Activated CD4-positive, alpha-beta T cell treated with anti-CD3 and anti-CD28 coated beads for 24 hours (primary cell): ENCODE measurements at places on chromosomes 12 and 14.

DNA sequence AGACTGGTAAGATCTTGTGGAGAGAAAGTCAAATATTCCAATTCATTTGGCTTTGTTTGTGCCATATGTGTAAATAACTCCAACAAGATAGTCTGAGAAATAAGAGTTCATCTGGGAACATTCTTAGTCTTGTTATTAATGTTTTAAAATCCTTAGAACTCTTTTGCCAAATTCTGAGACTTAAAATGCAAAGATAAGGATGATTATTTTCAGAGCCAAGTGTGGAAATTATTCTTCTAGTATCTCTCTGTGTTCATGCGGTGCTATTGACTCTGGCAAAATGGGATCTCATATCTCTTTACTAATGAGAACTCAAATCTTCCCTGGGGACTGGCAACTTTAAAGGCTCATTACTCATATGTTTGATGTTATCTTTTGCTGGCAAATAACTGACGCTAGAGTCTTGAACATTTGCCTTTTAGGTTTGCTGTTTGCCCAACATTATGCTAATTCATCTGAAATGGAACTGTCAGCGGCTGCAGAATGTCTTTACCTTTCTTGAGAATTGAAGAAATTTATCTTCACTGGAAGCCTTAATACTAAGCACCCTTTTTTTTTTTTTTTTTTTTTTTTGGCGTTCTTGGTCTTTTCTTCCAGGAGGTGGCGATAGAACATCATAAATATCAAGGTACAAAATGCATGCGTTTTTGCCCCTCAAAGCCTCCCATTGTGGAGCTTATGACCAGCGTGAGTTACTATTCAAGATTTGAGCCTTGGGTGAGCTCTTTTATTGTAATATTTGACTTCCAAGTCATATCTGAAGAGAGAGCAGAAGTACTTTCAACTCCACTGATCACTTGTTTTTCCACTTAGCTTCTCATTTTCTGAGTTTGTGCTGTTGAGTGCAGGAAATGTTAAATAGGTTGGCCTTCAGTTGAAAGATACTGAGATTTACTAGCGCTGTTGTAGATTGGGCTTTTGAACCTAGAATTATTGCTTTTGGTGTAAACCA is 86.5 kb downstream of the CAND1 start:
- no peak for DNase-seq

GRCh38 chr12:42552822-42553221 is 36.7 kb downstream of the PRICKLE1 start:
- DNase-seq, result no peak

GRCh38 chr12:62658910-62659309 is 192.3 kb downstream of the MON2 start:
- no peak for DNase-seq

DNA sequence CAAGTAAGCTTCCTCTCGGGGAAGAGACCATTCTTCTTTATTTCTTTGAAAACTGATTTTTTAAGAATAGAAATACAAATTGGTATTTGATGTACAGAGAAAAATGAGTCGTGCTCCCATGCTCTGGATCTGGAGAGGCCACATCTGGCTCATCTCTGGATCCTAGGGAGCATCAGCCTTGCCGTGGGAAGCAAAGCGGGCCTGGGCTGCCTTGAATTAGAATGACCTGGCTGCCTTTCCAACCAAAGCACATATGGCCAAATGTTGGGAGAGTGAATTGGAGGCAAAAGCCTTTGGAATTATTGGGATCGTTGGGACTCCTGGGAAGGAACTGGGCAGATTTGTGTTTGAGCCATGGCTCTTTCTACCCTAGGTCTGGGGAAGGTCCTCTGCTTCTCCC is 80.0 kb downstream of the SLC25A47 start:
- no peak for DNase-seq

DNA sequence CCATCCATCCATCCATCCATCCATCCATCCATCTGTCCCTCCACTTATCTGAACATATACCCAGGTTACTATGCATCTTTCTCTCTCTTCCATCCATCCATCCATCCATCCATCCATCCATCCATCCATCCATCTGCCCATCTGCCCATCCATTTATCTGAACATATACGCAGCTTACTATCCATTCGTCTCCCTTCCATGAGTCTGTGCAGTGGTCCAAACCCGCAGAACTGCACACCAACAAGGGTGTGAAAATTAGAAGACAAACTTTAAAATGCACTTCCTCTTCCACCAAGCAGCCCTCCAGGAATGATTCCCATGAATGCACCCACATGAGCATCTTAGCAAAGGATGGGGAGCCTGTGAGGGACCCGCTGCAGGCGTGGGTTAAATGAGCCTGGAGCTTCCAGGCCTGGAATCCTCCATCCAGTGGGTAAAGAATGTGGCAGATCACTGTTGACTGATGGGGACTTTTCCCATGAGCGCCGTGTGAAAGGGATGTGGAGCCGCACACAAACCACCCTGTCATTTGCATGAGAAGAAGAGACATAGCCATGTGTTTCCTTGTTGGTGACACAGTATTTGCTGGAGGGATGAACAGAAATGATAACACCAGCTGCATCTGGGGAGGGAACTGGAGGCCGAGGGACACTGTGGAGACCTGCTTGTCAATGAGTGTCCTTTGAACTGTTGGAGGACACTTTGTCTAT is 376.6 kb downstream of the ADGRD1 start:
- no peak for DNase-seq

GRCh38 chr12:101552277-101552676 is 42.5 kb upstream of the MYBPC1 start:
- no peak for DNase-seq

DNA sequence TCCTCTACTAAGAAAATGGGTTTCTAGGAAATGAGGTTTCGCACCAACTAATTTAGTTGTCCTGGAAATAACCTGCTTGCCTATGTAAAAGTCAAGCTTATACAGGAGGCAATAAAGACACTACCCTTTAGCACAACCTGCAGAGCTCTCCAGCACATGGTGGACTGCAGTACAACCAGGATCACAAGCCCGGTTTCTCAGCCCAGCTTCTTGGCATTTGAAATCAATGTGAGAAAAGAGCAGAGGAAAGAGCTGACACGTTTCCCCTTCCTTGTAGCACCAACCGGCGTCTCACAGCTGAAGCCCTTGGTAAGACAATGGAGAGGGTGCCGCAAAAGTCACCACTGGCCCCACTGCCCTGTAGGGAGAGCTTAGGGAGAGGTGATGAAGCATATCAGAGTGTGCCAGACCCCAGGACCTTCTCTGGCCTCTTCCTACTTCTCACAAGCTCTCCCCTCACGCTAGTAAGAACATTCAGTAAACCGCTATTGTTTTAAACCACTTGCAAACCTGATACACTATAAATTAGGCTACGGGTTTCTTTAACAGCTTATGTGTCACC is 8.6 kb downstream of the SPTLC2 start:
- no peak for DNase-seq

- no peak for DNase-seq
Measured at GRCh38 chr14:101708853-101709532, 52.5 kb upstream of the PPP2R5C start.

DNA sequence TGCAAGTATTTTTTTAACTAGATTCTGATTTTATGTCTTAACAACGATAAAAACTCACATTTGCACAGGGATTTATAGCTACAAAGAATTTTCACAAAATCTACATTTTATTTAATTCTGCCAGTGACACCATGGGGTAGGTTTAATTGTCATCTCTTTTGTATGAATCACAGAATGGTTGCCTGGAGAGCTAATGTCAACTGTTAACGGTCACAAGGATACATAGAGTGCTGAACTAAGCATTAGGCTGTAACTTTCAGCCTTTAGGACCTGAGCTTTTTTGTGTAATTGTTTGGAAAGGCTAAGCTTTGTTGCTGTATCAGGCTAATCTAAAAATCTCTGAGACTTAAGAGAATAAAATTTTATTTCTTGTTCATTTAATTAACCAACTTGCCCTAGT is 465.3 kb upstream of the TBX3 start:
- no peak for DNase-seq

- DNase-seq, result no peak
Measured at GRCh38 chr12:105166736-105167135, 59.2 kb downstream of the WASHC4 start.

DNA sequence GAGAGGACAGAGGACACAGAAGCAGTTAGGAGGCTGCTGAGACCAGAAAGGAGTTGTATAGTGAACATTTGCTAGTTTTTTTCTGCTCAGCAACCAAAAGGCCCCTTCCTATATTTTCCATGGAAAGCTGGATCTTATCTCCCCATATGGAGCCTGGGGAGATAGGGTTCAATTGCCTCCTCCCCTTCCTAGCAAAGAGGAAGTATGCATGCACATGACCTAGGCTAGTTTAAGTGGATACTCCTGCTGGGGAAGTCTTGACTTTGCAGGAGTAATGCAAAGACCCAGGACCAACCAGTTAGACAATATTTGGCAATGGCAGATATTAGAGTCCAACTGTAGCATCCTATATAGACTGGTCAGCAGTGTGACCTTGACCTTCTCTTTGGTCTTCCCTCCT is 15.1 kb downstream of the CHD8 start:
- DNase-seq, result no peak

GRCh38 chr14:22887260-22887989 is 4.4 kb downstream of the REM2 start:
- no peak for DNase-seq

DNA sequence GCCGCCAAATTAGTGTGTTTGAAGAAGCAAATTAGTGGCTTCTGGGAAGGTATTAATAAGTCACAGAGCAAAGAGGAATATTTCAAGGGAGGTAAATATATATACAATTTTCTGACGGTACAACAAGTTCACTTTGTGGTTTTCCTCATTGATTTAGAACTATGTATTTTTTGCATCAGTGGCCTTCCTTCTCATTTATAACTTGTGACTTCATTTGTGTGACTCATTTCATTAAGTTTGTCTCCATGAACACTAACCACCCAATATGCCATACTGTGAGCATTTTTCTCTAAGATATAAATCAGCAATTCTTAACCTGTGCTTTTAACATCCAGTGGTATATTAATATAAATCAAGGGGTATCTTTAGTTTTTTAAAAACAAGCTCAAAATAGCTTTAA is 29.3 kb upstream of the ARHGAP5 start:
- DNase-seq, result no peak

- no peak for DNase-seq
Measured at GRCh38 chr12:31006416-31007152, 67.1 kb upstream of the DDX11 start.

GRCh38 chr14:92386637-92387036 is 63.7 kb downstream of the SLC24A4 start:
- DNase-seq, result no peak

- DNase-seq, result no peak
Measured at GRCh38 chr12:7961395-7962178, 25.6 kb upstream of the SLC2A3 start.

- no peak for DNase-seq
Measured at GRCh38 chr14:81122326-81122725, 98.4 kb downstream of the GTF2A1 start.

DNA sequence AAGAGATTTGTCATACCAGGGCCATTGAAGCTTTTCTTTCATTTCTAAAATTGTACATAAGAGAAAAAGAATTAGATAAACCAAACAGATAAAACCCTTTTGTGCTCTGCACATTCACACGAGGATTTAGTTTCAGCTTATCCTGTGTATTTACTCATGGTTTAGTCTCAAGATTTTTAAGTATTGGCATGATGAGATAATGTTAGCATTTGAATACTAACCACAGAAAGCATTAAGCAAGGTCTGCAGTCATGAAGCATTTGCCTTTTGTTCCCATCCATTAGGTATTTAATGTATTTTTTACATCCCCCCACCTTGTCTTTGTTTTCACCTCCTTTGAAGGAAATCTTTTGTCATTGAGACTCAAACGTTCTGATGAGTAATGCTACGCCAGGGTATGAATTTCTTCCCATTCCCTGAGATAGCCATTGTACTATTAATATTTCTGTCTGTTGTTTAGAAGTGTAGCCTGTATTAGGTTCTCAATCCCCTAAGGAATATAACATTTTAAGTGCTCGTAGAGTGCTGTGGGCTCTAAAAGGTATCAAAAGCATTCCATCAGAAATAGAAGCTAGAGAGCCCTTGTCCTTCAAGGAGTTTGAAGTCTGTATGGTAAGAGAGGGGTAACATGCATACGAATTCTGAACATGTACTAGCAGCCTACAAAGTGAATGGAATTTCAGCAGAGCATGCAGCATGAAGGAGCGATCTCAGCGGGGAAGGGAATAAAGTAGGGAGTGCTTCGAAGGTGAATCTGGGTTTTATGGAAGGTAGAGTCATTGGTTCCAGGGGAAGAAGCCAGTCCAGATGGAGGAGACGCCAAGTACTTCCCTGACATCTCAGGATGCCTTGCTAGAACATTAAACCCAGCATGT is 22.3 kb downstream of the CRADD start:
- DNase-seq, result no peak

DNA sequence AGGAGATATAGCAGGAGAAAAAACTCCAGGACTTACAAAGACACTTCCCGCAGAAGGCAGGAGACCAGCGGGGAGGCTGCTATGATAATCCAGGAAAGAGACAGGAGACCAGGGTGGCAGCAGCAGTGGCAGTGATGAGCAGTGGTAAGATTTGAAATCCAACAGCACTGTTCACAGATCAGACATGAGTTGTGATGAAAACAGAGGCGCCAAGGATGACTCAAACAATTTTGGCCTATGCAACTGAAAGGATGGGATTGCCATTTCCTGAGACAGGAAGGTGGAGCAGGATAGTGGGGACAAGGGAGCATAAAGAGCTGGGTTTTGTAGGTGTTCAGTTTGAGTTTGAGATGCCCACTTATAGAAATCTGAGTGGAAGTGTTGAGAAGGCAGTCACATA is 108.6 kb upstream of the DYRK2 start:
- no peak for DNase-seq

GRCh38 chr12:110314308-110314707 is 33.3 kb downstream of the ATP2A2 start:
- no peak for DNase-seq

DNA sequence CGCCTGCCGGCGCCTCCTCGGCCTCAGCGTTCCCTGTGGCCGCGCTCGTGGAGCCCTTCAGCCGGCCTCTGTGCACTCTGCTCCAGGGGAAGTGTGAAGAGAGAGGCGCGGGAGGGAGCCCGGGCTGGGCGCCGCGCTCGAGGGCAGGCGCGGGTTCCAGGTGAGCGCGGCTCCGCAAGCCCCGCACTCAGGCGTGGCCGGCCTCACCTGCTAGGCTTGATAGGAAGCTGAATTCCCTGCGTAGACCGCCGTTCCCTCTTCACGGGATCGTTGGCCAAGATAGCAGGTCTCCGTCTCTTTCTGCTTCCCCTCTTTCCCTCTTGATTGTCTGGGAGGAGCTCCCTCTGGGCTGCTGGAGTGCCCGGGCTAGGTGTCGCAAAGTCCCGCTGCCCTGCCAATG is 89.7 kb downstream of the ASCL4 start:
- no peak for DNase-seq

DNA sequence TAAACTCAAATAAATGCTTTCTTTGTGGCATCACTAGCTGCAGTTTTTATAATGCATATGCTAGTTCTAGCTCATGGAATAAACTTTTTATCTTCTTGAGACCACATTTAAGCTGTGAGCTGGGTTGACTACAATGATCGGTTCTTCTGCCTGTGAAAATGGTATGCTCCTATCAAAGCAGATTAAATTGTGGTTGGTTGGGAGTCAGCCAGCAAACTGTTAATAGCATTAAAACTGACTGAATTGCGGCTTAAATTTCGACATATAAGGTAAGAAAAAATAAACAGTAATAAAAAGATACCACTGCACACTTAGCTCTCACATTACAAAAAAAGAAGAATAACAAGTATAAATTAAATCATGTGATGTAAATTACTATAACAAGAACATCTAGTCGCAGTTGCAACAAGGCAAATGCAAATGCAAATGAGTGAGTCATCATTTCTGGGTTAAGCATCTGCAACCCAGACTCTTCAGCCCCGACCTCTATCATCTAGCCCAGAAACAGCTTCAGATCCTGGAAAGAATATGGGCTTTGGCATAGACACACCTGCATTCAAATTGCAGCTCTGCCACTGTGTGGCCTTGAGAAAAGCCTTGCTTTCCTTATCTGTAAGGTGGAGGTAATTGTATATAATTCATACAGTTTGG is 19.8 kb upstream of the DHRS7 start:
- DNase-seq, result no peak
